Activated T-cell treated with anti-CD3 and anti-CD28 coated beads for 48 hours (primary cell): ENCODE measurements at places on chromosomes 2 and 18.
A peak's percentile ranks its signal among the peaks of the same experiment; 100 is the strongest.

DNA sequence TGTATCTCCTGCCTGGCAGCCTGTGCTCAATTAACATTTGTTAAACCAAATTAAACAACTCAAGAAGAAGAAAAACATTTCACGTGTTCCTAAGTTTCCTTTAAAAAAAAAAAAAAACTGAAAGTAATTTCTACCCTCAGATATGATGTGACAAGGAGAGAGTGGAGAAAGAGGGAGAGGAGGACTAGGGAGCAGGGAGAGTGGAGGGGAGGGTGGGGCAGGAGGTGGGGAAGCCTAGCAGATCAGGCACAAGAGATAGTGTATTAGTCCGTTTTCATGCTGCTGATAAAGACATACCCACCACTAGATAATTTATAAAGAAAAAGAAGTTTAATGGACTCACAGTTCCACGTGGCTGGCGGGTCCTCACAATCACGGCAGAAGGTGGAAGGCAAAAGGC, 46.4 kb downstream of the CYP1B1 start:
- DNase-seq, result no peak

DNA sequence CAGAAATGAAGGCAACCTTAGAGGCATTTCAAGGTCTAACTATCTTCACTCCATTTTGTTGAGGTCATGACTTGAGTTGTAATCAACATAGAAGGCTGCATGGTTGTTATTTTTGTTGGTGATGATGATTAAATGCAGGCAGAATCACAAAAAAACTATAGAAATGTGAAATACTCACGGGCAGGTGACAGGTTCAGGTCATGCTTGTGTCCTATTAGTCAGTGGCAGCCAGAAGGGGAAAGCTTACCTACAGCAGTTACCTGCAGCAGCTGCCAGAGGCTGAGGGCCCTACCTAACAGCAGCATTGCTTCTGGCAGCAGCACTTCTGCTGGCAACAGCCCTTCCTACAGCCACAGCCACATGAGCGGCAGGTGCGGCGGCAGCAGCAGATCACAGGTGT, 394 bp downstream of the SCYGR3 start:
- no peak for DNase-seq

- DNase-seq, result no peak
Observed at GRCh38 chr2:19932928-19933327, 31.1 kb upstream of the TTC32 start.

DNA sequence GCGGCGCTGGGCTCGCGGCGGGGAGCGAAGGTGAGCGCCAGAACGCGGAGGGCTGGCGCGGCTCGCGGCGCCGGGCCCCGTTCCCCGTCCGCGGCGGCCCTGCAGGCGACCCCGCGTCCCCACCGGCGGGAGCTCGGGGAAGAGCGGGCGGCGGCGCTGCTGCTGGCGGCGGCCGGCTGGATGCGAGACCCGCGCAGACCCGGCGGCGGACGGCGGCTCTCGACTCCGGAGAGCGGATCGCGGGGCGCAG, 213 bp downstream of the DOK6 start:
- DNase-seq, result no peak

DNA sequence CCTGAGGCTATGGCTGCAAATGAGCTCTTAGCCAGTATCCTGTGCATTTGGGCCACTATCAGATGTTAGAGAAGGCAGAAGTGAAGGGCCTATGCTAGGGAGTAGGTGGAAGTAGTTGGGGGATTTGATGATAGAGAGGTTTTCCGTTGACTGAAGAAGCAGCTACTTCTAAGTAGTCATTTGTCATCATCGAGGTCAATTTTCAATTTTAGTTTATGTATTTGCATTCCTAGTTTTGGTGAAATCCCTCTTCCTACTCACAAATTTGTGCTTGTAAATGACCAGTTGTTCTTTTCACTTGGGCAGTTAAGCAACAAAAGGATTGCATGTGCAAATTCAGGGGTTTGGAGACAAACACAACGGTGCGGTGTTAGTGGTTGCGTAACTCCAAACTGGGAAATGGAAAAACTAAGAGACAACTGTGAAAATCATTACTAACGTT, 48.5 kb upstream of the PELI1 start:
- DNase-seq, result no peak

DNA sequence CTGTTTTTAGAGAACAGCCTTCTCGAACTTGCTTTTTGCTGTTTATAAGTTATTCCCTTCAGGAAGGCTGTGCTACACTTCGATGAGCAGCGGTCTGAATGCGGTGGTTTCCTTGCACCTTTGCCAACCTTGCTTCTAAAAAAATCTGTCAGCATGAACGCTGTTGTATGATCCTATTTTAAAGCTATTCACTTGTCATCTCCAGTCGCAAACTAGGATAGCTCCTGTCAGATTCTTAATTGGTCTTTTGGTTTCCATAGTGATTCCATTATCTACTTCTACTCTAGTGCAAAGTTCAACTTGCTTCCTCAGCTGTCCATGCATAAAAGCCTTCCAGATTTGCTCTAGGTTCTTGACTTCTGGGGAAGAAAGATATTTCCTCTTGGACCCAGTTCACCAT, 76.3 kb upstream of the GALNT3 start:
- DNase-seq, result no peak

- DNase-seq, result no peak
Observed at GRCh38 chr2:46257476-46257875, 39.7 kb upstream of the EPAS1 start.

- no peak for DNase-seq
Observed at GRCh38 chr2:199449956-199450355, 7.8 kb downstream of the SATB2 start.

DNA sequence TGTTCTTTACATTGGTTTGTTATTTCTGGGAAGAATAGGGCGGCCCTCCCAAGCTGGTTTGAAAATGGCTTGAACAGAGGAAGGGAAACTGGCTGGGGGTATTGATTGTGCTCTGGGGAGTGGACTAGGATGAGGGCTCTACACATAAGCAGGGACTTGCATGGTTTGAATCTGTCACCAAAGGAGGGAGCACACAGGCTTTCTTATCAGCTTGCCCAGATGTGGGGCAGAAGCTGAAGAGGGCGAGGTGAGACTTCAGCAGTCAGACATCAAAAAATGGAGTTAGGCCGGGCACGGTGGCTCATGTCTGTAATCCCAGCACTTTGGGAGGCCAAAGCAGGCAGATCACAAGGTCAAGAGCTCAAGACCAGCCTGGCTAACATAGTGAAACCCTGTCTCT, 7.2 kb upstream of the RAB12 start:
- DNase-seq, result no peak

DNA sequence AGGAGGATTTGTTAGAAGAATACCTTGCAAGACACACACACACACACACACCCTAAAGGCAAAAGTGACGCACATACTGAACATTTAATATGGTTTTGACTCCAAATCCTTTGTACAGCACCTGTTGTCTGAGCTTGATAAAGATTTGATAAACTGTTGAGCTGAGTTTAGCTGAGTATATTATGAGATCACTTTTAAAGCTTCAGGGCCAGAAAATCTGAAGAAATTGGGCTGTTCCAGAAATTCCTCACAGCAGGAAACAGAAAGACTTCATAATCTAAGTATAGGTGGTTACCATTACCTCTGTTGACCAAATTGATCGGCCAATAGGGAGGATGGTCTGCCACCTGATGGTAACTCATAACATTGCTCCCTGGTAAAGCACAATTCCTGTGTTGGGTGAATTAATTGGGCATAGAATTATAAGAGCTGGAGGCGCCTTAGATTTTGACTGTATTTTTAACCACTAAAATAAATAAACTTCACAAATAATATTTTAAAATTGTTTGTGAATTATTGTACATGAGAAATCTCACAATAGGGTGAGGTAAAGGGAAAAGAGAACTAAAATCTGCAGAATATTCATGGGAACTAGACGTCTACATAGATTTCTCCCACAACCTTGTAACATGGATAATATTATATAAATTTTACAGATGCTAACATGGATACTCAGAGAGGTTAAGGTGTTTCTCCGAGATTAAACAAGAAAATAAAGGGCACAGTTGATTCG, 21.8 kb upstream of the RPIA start:
- DNase-seq, result no peak

DNA sequence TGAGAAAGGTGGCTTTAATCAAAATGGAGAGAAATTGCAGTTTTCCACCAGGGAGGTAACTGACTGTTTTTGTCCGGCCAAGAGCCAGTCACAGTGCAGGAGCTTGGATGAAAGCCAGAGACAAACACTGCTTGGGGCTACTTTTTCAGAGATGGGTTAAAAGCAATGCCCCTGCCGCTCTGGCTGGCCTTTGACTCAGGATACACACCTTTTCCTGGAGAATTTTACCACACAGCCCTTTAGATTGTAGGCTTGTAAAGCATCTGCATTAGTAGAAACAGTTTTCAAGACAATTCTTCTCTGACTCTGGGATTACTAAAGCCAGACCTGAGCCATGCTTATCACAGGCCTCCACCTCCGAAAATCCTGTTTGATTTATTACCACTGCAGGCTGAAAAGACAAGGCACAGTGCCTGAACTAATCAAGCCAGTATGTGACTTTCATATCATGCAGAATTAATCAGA, 79.7 kb downstream of the CCBE1 start:
- no peak for DNase-seq

GRCh38 chr2:217930761-217931563, 71.8 kb downstream of the TNS1 start:
- no peak for DNase-seq

GRCh38 chr18:66599190-66599589, 4.7 kb downstream of the CDH19 start:
- DNase-seq, result no peak

- DNase-seq, result no peak
Observed at GRCh38 chr2:217981084-217981730, 21.6 kb downstream of the TNS1 start.

DNA sequence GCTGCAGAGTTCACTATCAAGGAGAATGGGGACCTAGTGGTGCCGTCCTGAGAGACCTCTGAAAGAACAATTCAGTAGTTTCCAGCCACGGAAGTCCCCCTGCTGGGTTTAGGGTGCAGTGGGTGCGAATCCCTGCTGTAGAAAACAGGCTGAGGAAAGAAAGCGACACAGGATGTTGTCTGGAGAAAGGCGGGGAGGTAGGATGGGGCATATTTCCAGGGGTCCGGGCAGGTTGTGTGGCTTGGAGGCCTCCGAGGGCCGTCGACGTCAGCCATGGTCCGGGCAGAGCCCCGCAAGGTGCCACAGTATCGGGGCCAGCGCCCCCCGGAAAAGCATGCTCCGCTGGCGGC, 807 bp upstream of the CREB1 start:
- peak; percentile 48 for DNase-seq

- no peak for DNase-seq
Observed at GRCh38 chr18:74515620-74516231, 18.6 kb upstream of the CNDP1 start.

DNA sequence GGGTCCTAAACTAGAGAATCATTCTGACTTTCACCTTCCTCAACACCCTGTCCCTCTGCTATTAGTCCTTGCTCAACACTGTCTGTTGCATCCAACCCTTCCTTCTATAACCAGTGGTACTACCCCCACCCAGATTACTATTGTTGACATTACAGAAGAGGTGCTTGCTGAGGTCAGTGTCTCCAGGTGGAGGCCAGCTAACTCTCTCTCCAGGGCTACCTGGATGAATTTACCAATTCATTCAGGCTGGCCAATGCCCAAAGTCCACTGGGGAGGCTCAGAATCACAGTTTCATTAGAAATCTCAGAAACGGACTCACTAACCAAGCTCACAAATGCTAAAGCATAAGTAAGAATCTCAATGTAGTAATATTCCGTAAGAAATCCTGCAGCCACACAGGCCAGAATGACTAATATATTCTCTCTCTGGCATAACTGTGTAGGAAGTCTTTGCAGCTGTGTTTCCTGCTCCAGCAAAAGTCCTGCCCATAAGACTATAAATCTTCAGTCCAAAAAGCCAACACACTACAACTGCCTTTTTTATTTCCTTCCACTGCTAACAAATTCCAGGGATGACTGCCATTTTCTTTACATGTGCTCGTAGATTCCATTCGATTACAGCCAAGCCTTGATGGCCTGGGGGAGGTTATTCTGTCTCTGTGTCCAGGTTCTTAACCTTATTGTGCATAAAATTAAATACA, 10.0 kb upstream of the TTR start:
- no peak for DNase-seq

- DNase-seq, result peak; percentile 80
Observed at GRCh38 chr2:159921752-159922404, 123.9 kb upstream of the CD302 start.

DNA sequence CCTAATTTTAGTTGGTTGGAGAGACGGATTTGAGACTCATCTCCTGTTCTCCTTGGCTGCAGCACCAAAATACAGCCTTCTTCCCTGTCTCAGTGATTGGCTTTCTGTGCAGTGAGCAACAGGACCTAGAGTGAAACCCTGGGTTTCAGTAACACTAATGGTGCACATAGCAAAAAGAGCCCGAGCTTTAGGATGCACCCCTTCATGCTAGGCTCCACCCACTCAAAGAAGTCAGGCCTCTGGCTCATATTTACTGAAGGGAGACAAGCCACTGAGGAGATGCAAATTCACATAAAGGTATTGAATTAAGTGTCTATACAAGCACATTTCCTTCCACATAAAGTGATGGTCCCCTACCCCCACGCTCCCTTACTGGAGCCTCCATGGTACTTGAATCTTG, 131.9 kb upstream of the CHAC2 start:
- no peak for DNase-seq

DNA sequence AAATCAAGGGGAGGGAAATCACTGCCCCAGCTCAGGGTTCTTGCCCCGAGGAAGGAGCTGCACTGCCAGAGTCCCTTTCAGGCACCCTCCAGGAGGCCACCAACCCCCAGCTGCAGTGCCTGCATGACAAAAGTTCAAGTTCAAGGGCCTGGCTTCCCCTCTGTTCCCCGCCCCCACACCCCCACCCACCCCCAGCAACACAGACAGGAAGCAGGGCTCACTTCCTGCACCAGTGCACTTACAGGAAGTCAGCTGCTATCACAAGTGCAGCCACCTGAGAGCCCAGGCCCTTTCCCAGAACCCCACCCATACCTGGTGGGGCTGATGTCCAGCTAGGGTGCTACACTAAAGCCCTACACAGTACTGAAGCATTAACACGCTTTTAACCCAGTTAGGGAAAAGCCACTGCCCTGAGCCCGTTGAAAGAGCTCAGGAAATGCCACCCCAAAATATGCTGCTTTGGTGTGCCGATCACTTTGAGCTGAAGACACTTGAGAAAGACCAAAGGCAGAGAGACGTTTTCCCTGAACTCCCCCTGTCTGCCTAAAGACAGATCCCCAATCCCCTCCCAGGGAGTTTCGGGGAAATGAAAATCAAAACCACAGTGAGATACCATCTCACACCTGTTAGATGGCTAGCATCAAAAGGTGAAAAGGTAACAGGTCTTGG, 109.9 kb upstream of the CAB39 start:
- peak; percentile 31 for DNase-seq

- DNase-seq, result no peak
Observed at GRCh38 chr2:234137400-234138014, 87.0 kb downstream of the SPP2 start.

DNA sequence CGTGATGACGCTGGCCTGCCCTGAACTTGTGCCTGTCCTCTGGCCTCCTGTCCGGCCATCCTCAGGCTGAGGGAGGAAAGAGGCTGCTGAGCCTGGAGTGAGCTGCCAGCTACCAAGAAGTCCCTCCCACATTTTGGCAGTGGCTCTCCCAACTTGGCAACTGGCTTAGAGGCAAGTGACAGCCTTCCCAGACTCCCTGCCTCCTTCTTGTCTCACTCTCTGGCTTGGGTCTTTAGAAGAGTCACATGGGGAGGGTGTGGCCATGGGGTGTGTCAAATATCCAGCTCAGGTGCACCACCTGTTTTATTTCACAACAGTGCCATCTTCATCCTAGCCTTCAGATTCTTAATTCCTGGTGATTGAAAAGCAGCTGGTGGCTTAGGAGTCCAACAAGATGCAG, 222.9 kb downstream of the PRKCE start:
- DNase-seq, result no peak
